CD8-positive, alpha-beta memory T cell (primary cell): ENCODE measurements at places on chromosomes 4 and X. TPM values are rescaled to one million over a fixed set of nuclear protein-coding genes. Genes with fewer than 3 reads are reported as not detected.

GRCh38 chr4:3765271-3766035 is 732 bp upstream of the ADRA2C start:
- H3K36me3 ChIP-seq, result no peaks in the 10 kb centered on the region
- no peaks in the 10 kb centered on the region for H3K4me1 ChIP-seq
- no peak overlapping the region for H3K27ac ChIP-seq
- H3K4me3 ChIP-seq, result no peak overlapping the region
- H3K27me3 ChIP-seq, result peaks cover 6% of the 10 kb centered on the region
- no peak for DNase-seq

GRCh38 chr4:26323821-26324220 is 3.0 kb downstream of the RBPJ start:
- no peak for DNase-seq
- H3K27me3 ChIP-seq, result no peaks in the 10 kb centered on the region
- H3K36me3 ChIP-seq, result no peaks in the 10 kb centered on the region
- H3K4me1 ChIP-seq, result peaks cover 17% of the 10 kb centered on the region
- no peak overlapping the region for H3K27ac ChIP-seq

- peaks cover 7% of the 10 kb centered on the region for H3K4me1 ChIP-seq
- H3K4me3 ChIP-seq, result no peak overlapping the region
- no peaks in the 10 kb centered on the region for H3K36me3 ChIP-seq
- H3K27ac ChIP-seq, result no peak overlapping the region
- H3K27me3 ChIP-seq, result no peaks in the 10 kb centered on the region
These were observed 189.1 kb upstream of the C1QTNF7 start for GRCh38 chr4:15238720-15239119.

- H3K27ac ChIP-seq, result no peak overlapping the region
- no peaks in the 10 kb centered on the region for H3K27me3 ChIP-seq
- no peak overlapping the region for H3K4me3 ChIP-seq
- no peaks in the 10 kb centered on the region for H3K36me3 ChIP-seq
- no peaks in the 10 kb centered on the region for H3K4me1 ChIP-seq
These were observed 60.9 kb upstream of the IBSP start for GRCh38 chr4:87738483-87738882.

The SLC16A2 gene
- 0.46 TPM for total RNA-seq
